Lower leg skin (tissue), 4 donors: ENCODE measurements at places on chromosomes 11 and 22. TPM values are rescaled to one million over a fixed set of nuclear protein-coding genes. Genes with fewer than 3 reads are reported as not detected.

The PAMR1 gene
- total RNA-seq = 20.5 TPM

The PANX2 gene
- total RNA-seq = 4.3 TPM

The TMEM191B gene
- not detected for total RNA-seq

- no peak for DNase-seq
Measured at GRCh38 chr22:40310081-40310767, 36.1 kb upstream of the ADSL start.

DNA sequence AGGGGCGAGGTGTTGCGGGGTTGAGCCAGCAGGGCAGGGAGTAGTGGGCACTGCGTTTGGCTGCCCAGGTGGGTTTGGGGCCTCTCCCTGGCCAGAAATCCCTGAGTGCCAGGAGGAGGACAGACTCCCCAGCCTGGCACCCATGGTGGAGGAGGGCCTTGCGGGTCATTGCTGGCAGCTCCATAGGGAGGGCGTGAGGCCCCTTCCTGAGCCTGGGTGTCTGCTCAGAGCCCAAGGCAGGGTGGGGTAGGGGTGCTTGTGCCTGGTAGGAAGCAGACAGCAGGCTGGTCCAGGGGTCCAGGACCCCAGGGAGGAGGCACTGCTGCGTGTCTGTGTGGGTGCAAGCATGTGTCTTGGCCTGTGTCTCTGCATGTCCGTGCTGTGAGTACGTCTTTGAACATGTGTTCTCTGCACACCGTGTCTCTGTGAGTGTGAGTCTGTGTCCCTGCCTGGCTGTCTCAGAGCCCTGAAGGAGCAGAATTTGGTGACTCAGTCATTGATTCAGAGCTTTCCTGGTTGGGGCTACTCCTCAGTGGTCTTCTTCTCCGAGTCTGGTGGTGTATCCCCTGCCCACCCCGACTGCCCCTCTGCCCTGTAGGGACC lies 3.9 kb downstream of the TSPAN4 start:
- DNase-seq = no peak

DNA sequence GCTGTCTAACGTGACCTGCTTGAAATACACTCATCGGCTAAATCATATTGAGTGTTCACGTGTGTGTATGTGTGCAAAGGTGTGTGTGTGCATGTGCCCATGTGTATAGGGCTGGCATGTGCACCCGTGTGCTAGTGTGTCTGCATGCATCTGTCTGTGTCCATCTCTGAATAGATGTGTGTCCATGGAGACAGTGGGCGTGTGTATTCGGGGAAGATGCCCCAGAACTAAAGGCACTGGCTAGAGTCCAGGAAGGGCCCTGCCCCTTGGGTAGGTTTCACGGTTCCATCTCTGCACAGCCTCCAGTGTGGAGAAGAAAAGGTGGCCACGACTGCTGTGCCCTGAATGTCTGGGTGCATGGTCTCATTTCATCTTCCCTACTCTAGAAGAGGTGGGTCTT lies 220.3 kb downstream of the MN1 start:
- no peak for DNase-seq

DNA sequence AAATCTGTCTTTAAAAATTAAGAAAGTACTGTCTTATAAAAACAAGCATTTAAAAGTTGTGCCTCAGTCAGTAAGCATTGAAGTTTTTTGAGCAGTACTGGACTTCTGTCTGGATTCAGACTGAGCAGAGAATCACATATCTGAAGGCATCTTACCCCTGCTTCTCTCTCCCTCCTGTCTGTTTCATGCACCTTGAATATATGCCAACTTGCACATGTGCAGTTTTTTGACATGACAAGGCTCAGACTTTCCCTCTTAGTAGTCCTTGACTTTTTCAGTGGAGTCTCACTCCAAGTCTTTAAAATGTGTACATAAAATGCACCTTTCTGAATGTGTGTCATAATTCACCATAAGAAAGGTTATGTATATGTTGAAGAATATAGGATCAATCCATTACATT lies 19.8 kb downstream of the SPECC1L start:
- DNase-seq = no peak

- no peak for DNase-seq
Measured at GRCh38 chr11:115931548-115932083, 427.4 kb upstream of the CADM1 start.

DNA sequence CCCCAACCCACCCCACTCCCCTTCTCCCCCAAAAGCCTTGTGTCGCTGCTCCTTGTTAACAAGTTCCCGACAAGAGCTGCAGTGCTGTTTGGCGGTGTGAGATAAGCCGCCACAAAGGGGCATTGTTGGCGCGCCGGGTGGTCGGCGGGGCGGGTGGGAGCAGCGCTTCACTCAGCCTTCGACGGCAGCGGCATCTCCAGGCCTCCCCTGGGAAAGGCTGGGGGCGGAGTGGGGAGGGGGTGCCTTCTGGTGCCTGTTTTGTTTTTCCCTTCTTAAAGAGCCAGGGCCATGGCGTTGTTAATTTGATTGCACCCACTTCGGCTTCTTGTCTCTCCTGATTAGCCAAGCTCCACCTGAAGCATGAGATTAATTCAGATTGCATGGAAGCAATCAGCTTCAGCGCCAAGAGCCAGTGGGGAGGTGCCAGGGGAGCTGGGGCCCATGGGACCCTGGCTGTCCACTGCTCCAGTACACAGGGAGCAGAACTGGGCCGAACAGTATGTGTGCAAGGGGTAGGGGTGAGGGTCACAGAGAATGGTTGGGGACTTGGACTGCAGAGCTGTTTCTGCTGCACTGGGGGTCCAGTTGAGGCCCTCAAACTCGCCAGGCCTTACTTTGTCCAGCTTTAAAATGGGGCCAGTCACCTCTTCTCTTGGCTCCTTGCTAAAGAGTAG lies 165.1 kb downstream of the CEP164 start:
- no peak for DNase-seq

GRCh38 chr22:41914611-41915034 lies 251 bp downstream of the SHISA8 start:
- no peak for DNase-seq
